ENCODE measurements at places on chromosomes 11 and 22.

DNA sequence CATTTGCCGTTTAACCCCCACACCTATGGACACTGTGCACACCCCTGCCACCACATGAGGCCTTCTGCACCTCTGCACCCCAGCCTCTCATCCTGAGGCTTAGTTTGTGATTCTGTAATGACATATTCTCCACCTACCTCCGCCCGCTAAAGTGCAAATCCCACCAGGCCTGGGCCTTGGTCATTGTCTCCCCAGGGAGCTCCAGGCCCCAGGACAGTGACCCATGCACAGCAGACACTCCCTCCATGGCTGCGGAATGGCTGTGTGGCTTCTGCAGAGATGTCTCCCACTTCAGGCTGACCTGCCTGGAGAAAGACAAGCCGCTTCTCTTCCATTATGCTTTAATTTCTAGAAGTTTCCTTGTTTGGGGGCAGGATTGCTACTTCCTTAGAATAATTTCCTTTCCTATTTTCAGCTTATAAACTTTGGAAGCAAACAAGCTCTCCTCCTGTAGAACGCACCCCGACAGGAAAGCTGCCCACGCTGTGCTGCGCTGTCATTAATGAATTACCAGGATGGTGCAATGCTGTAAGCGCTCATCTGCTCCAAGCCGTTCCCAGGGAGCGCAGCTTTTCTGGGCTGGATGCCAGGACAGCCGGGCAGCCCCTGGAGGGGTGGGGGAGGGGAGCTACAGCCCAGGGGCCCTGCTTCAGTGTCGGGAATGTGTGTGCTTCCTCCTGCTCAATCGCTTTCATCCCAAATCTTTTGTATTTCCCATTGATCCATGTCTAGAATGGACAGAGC lies 618.0 kb downstream of the BRD1 start:
- peak; percentile 87 for DNase-seq

DNA sequence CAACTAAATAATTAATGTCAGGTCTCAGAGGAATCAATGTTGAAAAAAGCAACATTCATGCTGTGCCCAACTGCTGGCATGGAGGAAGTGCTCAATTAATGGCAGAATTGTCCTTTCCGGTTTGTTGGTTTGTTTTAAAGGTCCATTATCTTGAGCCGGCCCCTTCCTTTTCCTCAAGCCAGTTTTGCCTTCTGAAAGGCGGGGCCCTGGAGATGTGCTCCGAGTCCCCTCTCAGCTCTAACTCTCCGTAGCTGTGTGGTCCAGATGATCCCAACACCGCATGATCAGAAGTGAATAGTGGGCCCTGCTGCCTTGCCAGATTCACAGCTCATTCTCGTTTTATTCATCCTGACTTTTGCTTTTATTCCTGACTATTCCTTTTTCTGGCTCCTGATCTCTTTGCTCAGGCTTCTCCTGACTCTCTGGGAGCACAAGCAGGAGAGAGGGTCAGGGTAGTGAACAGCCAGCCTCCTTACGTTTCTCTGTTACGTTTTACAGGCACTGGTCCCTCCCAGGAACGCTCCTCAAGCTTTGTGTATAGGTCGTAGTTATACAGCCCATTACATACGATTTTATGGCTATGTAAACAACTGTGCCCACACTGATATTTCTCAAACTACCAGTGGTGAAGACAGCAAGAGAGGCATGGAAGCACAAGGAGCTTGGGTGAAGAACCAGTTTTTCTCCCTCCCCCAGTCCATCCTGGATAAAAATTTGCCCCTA lies 265.9 kb downstream of the LARGE1 start:
- DNase-seq, result peak; percentile 39

DNA sequence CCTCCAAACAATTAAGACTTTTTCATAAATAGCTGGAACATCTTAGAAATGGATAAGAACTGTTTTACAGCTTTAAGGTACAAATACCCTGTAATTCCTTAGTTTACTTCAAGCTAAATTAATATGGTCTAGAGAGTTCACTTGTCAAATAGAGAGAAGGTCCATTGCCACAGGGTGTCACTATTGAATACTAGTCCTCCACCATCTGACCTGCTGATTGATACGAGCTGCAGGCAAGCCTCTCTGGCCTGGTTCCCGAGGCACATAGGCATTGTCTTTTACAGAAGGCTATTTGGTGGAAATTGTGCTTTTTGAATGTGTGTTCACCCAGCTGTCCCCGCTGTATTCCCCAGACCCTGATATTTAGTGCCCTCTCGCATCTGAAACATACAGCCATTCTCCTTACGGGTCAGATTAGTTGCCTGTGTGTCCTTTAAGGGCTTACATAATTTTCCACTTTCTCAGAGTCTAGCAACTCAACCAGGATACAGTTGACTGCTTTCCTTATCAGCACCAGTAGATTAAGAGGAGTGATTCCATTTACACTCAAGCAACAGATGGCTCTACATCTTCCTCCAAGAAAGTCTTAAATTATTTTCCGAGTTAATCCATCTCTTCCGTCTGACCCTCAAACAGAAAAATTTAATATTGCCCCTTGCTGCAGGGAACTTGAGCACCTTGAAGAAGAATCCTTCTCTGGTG lies 788.8 kb upstream of the FAT3 start:
- peak; percentile 5 for DNase-seq

GRCh38 chr22:41913842-41914534 lies 886 bp downstream of the SHISA8 start:
- DNase-seq, result no peak

DNA sequence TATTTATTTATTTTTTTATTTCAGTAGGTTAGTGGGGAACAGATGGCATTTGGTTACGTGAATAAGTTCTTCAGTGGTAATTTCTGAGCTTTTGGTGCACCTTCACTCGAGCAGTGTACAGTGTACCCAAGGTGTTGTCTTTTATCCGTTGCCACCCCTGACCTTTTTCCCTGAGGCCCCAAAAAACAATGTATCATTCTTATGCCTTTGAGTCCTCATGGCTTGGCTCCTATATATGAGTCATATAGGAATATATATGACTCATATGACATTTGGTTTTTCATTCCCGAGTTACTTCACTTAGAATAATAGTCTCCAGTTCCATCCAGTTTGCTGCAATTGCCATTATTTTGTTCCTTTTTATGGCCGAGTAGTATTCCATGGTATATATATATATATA lies 763.9 kb downstream of the NTM start:
- DNase-seq, result no peak

- DNase-seq, result no peak
Observed at GRCh38 chr11:96885912-96886311, 496.1 kb downstream of the JRKL start.

DNA sequence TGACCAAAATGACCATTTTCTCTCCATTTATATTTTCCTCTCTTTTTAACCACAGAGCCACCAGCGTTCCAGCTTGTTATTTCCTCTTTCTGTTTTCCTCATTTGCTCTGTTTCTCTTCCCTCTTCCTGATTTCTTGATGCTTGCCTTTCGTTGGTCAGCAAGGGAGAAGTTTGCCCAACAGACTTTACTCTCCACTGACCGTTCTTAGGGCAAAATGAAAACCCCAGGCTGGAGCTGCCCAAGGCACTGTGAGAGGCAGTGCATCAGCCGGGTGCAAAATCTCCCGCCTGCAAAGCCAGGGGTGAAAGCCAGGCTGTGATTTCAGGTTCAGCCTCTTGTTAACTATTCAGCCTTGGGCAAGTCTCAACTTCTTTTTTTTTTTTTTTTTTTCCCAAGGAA lies 26.1 kb upstream of the APLP2 start:
- no peak for DNase-seq

GRCh38 chr22:23888615-23889401 lies 5.4 kb upstream of the MIF start:
- DNase-seq, result no peak

GRCh38 chr22:48843640-48844039 lies 984.0 kb downstream of the BRD1 start:
- no peak for DNase-seq

DNA sequence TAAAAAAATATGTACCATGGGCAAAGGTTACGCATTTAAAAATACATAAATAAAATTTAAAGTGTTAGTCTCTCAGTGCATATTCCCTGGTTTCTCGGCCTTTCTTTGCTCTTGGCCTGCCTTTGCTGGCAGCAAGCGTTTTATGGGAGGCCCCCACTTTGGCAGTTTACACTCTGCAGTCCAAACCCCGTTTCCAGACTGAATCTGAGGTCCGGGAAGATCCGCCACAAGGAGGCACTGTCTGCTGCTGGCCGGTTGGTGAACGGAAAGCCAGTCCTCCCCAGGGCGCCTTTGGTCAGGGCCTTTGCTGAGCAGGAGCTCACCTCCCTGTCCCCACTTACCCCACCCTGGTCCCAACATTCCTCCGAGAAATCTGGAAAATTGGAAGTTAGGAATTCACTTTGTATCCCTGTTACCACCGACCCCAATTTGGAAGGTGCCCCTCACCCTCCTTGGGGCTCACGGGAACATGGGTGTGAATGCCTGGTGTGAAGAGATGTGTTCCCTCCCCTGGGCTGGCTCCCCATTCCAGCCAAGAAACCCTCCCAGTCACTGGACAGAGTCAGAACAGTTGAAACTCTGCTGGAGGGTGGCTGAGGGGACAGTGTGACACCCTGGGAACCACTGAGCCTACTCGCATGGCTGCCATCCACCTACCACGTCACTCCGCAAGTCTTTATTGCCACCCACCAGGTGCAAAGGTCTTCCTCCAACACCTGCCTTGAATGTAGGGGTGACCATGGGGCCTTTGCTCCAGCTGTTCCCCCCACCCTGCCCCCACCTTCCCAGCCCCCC lies 9.4 kb upstream of the SF1 start:
- no peak for DNase-seq

- peak; percentile 60 for DNase-seq
Observed at GRCh38 chr11:61533401-61533800, 24.9 kb downstream of the LRRC10B start.

DNA sequence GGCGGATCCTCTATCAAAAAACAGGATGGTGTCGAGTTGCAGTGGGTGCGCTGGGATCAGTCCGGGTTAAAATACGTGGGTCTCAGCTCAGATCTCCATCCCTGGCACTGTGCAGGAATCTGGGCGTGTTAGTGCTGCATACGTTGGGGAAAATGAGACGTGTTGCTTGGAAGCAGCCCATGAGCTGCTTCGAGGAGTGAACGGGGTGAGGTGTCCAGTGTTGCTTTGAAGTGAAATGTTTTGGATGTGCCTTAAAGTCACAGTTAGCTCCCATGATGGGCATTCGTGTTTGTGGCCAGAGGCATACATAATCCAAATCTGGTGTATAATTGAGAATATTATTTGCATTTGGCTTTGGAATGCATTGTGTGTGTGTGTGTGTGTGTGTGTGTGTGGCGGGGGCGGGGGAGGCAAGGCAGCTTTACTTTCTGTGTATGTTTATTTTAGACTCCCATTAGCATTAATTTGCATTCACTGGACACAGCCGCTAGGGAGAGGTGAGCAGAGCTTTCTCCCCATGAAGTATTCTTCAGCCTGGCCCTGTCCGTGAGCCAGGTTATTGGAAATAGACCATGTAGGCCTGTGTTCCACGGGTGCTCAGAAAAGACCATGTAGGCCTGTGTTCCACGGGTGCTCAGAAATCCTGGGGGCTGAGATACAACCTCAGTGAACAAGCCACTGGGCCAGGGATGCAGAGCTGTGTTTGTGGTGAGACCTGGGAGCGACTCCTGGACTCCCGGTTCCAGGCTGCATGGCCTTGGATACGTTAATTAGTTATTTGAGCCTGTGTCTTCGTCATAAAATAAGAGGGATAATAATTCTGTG lies 134.6 kb downstream of the ST3GAL4 start:
- no peak for DNase-seq

- no peak for DNase-seq
Observed at GRCh38 chr11:114683007-114683406, 4.7 kb downstream of the NXPE2 start.

- DNase-seq, result no peak
Observed at GRCh38 chr11:7060868-7061267, 27.9 kb upstream of the RBMXL2 start.

DNA sequence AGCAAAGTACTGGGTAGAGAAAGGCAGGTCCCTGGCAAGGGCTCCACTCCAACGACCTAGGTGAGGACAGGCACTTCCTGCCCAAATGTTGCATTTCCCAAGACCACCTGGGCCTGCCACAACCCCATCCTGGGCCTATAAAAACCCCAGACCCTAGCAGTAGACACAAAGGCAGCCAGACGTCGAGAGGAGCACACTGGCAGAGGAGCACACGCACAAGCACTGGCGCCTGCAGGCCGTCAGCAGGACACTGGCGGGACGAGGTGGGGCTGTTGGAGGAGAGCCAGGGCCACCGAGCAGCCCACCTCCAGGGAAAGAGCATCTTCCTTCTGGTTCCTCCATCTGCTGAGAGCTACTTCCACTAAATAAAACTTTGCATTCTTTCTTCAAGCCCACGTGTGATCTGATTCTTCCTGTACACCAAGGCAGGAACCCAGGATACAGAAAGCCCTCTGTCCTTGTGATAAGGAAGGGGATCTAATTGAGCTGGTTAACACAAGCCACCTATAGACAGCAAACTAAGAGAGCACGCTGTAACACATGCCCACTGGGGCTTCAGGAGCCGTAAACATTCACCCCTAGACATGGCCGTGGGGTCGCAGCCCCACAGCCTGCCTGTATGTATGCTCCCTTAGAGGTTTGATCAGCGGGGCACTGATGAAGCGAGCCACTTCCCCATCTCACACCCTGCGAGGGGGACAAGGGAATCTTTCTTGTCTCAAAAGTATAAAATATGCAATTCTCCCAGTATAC lies 89.7 kb upstream of the MTMR2 start:
- no peak for DNase-seq

DNA sequence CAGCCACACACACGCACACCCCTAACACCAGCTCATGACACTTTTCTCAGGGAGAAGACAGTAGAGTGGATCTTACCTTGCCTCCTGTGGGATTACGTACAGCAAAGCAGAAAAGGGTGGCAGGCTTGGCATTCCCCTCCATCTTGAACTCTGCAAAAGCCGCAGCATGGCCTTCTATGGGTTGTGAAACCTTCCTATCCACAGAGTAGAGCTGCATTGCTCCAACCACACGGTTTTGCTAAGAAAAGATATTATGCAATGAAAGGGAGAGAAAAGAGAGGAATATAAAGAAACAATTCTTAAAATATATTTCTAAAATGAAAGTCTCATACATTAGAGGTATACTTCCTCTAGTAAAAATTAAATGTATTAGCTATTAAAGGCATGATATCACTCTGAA lies 48.8 kb downstream of the CLTCL1 start:
- no peak for DNase-seq

- DNase-seq, result no peak
Observed at GRCh38 chr22:40679964-40680818, 907 bp downstream of the MCHR1 start.

- peak; percentile 28 for DNase-seq
Observed at GRCh38 chr11:8219257-8220021, 44.2 kb downstream of the LMO1 start.

GRCh38 chr22:43740587-43741270 lies 71.4 kb downstream of the EFCAB6 start:
- DNase-seq, result no peak

Measured in DMS153 (cell line).